ENCODE measurements at places on chromosomes 6 and 20.

DNA sequence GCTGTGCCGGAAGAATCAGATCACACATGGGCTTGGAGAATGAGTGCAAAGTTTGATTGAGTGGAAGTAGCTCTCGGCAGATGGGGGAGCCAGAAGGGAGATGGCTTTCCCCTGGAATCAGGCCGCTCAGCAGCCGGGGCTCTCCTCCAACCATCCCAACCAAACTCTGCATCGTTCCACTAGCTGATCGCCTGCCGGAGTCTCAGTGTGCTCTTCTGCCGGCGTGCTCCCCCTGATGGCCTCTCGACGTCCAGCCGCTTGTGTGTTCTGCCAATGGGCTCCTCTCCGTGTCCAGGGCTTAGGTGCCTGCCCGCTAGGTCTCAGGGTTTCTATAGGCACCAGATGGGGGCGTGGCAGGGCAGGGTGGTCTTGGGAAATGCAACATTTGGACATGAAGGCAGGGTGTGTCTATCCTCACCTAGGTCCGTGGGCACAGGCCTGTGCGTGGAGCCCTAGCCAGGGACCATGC, 4.9 kb upstream of the BIRC7 start:
- DNase-seq, result peak; percentile 85

DNA sequence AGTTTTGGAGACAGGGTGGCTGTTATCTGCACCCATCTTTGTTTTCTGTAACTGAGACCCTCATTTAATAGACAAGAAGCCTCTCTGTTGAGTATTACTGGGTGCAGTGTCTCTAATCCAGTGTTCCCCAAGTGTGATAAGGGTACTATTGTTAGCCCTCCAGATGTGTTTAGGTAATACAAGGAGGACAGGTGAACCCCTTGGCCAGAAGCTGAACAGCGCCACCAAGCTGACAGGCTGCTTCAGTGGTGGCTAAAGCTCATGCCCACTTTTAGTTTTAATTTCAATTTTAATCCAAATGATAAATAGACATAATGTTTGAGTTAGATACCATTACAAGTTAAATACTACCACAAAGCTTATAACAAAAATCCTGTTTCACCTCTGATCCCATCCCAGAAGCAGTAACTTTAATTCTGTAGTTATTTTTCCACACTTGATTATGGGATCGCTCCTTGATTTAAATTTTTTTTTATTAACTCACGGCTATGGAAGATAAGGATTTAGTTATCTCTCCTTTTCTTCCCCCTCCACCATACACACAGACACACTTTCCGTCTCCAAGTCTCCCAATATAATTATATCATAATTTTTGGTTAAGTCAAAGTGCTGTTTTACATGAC, 8.4 kb upstream of the STK35 start:
- DNase-seq, result no peak

- DNase-seq, result no peak
These were observed 40.3 kb upstream of the IRF4 start for GRCh38 chr6:351011-351866.

DNA sequence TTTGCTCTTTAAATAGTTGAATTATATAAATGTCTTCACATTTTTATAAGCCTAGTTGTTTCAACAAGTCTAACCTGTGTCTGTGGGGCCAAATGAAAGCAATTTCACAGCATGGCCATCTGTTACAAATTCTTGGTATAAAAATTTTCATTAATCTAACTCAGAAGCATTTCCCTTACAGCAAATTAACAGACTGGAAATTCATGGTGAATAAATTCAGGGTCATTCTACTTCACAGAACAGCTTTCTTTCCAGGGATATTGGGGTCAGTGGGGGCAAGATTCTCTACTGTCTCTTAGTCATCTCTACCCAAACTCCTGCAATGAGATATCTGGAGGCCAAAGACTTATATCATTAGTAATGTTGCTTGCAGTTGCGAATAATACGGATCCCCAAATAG, 352.1 kb downstream of the MMUT start:
- no peak for DNase-seq

DNA sequence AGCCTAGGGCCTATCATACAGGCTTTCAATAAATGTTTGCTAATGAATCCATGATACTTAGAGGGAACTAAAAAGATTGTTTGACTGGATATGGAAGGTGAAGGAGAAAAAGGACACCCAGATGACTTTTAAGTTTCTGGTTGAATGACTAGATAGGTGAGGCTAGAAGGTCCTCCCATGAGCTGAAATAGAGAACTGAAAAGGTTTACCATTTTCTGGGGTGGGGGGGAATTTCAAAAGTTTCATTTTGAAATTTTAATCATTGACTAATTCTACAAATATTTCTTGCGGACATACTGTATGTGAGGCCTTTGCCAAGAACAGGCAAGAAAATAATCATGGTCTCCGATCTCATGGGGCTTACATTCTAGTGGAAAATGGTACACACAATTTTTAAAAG, 17.9 kb upstream of the ZBTB2 start:
- no peak for DNase-seq

DNA sequence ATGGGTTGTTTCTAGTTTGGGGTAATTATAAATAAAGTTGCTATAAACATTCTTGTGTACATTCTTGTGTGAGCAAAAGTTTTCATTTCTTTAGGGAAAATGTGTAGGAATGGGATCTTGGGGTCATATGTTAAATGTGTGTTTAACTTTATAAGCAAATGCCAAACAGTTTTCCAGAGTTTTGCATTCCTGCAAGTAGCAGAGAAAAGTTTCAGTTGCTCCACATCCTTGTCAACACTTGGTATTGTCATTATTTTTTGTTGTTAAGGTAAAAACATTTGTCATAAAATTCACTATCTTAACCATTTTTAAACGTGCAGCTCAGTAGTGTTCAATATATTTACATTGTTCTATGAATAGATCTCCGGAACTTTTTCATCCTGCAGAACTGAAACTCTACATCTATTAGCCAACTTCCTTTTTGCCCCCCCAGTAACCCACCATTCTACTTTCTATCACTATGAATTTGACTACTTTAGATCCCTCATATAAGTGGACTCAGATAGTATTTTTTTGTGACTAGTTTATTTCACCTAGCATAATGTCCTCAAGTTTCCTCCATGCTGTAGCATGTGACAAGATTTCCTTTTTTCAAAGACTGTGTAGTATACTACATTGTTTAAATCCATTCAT, 48.4 kb downstream of the PHACTR2 start:
- no peak for DNase-seq

- no peak for DNase-seq
These were observed 42.4 kb downstream of the SNX14 start for GRCh38 chr6:85551264-85551663.

DNA sequence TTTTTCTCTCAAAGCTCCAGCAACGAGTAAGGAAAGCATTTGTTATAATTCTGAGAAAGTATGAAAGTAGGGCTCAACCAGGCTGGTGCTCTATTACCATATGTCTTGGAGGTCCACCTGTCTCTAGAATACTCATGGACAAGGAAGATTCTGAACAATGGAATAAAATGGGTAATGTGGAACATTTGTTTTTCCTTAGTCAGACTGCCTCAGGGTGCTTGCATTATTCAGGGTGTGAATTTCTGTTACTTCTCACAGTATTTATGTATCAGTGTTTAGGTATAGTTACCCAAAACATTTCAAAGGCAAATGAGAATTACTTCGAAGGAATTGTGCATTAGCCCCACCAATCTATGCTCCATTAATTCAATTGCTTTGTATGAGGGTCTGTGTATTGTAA, 586.2 kb upstream of the CITED2 start:
- DNase-seq, result no peak

DNA sequence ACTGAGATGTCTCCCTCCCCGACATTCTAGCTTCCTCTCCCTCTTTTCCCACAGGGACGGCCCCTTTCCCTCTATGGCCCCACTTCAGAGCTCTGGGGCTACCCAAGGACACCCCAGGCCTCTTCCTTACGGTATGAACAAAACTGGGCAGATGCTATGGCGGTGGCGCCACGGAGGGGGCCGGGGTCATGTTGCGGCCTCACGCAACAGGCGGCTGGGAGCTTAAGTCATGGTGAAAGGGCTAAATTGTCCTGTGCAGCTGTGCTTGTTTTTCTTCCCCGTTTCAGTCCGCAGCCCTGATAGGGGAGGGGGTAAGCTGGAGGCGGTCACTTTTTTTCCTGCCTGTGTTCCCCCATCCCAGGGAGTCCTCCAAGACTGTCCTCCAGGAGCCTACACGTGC, 17.6 kb upstream of the KIAA1755 start:
- peak; percentile 70 for DNase-seq

- DNase-seq, result no peak
These were observed 39.9 kb downstream of the BMP6 start for GRCh38 chr6:7765575-7766325.

- DNase-seq, result no peak
These were observed 1.6 kb downstream of the ARFRP1 start for GRCh38 chr20:63706027-63706695.

DNA sequence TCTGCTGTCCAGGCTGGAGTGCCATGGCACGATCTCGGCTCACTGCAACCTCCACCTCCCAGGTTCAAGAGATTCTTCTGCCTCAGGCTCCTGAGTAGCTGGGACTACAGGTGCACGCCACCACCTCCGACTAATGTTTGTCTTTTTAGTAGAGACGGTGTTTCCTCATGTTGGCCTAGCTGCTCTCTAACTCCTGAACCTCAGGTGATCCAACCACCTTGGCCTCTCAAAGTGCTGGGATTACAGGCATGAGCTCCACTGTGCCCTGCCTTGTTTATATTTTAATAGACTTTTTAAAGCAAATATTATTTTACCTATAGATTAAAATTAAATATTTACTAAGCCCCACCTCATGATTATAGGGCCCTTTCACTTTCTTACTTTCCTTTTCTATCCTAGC, 483.2 kb upstream of the EPHA7 start:
- no peak for DNase-seq

- no peak for DNase-seq
These were observed 628.3 kb downstream of the MMUT start for GRCh38 chr6:48834706-48835105.

DNA sequence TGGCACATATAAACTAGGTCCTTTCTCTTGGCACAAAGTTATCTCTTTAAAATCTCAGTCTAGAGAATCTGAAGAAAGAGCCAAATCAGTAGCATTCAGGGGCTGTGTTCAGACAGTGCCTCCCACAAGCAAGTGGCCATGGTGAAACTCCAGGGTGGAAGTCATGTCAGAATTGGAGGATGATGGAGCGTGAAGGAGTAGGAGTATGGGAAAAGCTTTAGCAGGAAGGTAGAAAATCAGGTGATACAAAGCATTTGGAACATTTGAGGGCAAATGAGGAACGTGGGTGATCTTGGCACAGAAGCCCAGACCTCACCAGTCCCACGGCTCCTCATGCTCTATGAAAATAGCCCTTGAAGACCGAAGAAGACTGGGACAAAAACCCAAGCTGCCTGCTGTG, 2.8 kb upstream of the HLA-DQB1 start:
- no peak for DNase-seq

GRCh38 chr6:97059473-97059872, 134.9 kb downstream of the KLHL32 start:
- no peak for DNase-seq

DNA sequence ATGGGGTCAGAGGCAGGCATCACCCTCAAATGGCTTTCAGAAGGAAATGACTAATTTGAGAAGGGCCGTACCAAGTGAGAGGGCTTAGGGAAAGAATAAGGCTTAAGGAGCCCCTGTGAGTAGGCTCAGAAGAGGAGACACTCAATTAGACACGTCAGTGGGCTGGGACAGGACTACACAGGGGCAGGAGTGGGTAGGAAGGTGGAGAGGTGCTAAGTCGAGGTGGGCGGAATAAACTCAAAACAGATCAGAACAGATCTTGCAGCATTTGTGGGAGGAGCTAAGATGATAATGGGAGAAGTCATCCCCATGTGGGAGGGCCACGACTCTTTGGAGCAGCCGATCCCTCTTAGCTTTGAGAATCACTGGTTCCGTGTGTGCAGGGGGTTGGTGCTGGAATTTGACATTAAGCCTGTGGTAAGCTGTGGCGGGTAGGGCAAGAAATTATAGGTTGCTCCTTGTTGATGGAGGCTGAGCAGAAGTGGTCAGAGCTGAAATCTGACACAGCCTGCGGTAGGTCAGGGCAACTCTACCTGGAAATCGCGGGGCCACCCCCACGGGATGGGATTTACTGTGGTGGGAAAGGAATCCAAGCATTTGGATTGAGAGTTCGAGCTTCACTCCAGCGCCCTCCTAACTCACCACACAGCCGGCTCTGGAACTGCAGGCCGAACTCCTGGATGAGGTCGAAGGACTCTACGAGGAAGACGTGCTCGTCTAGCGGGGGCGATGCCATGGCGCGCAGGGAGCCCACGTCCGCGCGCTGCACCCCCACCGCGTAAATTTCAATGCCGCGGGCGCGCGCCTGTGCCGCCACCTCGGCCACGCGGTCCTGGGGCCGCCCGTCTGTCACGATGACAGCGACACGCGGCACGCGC, 2.8 kb upstream of the RBPJL start:
- no peak for DNase-seq

GRCh38 chr6:168495636-168496035, 54.7 kb downstream of the SMOC2 start:
- DNase-seq, result no peak

- DNase-seq, result no peak
These were observed at the start of gene SYCP2 for GRCh38 chr20:59933296-59933848. SYCP2 (minus strand) TSS chr20:59933637; CDS start chr20:59922413, 11,224 bp downstream.

DNA sequence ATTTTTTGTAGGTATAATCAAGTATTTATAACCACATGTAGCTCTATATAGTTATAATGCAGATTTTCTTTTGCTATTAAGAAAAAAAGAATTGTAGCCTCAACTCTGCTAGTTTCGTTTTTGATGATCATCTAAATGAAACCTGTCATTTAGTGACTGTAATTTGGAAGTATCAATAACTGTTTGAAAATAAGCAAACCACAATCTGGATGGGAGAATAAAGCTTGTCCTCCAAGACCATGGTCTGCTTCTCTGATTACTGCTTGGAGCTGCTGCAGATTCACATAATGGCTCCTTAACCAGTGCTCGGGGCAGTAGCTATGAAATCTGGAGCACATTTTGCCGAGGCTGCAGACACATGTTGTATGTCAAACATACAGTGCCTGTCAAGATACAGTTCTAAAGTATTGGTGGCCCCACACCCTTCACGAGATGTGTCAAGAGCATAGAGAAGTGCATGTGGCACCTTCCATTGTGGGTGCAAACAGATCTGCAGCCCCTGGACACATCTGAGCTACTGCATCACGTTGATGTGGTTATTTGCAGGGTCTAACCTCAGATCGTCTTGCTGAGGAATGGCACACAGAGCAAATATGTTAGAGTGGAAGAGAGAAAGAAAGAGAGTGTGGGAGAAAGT, 255.7 kb upstream of the SUPT3H start:
- no peak for DNase-seq

Data from ecto neural progenitor cell (in vitro differentiated cells).